ENCODE measurements at places on chromosomes 6 and 20.

- no peak for DNase-seq
- H3K27ac ChIP-seq, result no peak overlapping the region
- no peaks in the 10 kb centered on the region for H3K27me3 ChIP-seq
- no peak overlapping the region for H3K4me3 ChIP-seq
- H3K4me1 ChIP-seq, result no peaks in the 10 kb centered on the region
- peaks cover 2% of the 10 kb centered on the region for H3K36me3 ChIP-seq
Measured at GRCh38 chr6:15751721-15752350, 89.0 kb upstream of the DTNBP1 start.

DNA sequence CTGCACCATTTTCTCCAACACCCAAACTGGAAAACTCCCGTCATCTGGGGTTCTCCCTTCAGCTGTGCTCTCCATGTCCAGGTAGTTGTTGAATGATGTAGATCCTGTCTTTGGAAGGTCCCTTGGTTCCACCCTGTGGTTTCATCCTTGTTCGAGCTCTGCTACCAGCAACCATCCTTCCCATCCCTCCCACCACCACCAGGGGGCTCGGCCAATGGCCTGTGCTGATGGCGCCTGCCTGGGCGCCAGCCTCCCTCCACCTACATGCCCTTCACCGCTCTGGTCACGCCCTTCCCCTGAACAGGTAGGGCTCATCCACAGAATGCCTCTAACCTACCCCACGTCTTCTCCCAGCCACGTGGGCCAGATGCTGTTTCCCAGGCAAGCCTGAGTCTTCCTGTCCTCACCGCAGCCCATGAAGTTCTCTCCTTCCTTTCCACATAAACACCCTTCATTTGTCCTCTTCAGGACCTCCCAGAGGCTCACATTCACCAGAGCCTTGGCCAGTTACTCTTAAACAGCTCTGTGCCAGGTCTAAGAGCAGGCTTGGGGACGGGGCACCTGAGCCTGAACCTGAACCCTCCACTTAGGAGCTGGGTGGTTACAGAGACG, 75.1 kb upstream of the DUSP22 start:
- no peaks in the 10 kb centered on the region for H3K27me3 ChIP-seq
- peak overlapping the region; percentile 5 for H3K4me3 ChIP-seq
- peaks cover 46% of the 10 kb centered on the region for H3K4me1 ChIP-seq
- peaks cover 5% of the 10 kb centered on the region for H3K36me3 ChIP-seq
- DNase-seq, result no peak
- no peak overlapping the region for H3K27ac ChIP-seq

DNA sequence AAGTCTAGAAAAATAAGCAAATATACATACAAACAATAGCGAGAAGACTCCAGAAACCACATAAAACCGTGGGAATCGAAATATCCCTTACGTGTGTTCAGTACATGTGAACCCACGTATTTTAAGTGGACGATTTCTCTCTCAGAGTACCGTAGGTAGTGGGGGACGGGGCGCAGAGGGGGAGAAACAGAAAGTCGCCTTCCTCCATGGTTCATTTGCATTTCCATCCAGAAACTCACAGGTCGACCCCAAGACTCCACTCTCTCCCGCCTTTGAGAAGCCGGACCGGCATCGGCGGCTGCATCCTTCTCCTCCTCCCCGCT, 538 bp upstream of the ENPP1 start:
- peak overlapping the region; percentile 84 for H3K4me3 ChIP-seq
- H3K36me3 ChIP-seq, result peaks cover 8% of the 10 kb centered on the region
- DNase-seq, result no peak
- no peak overlapping the region for H3K27ac ChIP-seq
- H3K27me3 ChIP-seq, result peaks cover 7% of the 10 kb centered on the region

- H3K27ac ChIP-seq, result peak overlapping the region; percentile 50
- DNase-seq, result no peak
- H3K4me1 ChIP-seq, result peaks cover 14% of the 10 kb centered on the region
- H3K4me3 ChIP-seq, result no peak overlapping the region
- H3K27me3 ChIP-seq, result no peaks in the 10 kb centered on the region
Measured at GRCh38 chr20:5545455-5545854, 204.7 kb upstream of the SHLD1 start.

DNA sequence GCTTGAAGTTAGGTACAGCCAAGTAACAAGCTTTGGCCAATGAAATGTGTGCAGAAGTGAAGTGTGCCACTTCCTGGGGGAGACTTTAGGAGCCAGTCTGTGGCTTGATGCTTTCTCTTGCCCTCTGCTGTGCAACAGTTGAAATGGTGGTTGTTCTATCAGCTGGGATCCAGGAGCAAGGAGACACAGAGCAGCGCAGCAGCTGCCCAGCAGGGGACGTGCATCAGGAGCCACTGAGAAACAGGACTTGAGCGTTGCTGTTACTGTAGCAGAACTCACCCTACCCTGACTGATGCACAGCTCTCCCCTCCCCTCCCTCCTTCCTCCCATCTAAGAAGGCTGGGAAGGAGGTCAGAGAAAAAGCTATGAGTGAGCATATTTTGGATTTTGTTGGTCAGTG, 18.9 kb upstream of the CCN5 start:
- DNase-seq, result no peak
- H3K4me3 ChIP-seq, result no peak overlapping the region
- H3K27ac ChIP-seq, result no peak overlapping the region
- no peaks in the 10 kb centered on the region for H3K4me1 ChIP-seq

DNA sequence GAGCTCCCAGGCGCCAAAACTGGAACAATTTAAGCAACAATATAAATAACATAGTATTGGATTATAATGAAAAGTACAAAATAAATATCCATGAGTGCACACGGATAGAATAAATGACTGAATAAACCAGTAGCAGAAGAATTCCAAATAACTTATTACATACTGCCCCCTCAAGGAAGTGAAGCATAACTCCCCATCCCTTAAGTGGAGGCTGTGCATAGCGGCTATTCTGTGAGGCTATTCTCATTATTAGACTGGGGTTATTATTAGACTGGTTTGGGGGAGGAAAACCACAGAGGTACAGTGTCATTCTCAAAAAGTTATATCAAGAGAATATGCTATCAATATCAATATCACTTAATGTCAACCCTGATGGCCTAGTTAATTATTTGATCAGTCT, 94.4 kb upstream of the SIRPA start:
- peaks cover 5% of the 10 kb centered on the region for H3K4me1 ChIP-seq
- peaks cover 78% of the 10 kb centered on the region for H3K27me3 ChIP-seq
- no peaks in the 10 kb centered on the region for H3K36me3 ChIP-seq
- no peak overlapping the region for H3K4me3 ChIP-seq
- no peak overlapping the region for H3K27ac ChIP-seq

DNA sequence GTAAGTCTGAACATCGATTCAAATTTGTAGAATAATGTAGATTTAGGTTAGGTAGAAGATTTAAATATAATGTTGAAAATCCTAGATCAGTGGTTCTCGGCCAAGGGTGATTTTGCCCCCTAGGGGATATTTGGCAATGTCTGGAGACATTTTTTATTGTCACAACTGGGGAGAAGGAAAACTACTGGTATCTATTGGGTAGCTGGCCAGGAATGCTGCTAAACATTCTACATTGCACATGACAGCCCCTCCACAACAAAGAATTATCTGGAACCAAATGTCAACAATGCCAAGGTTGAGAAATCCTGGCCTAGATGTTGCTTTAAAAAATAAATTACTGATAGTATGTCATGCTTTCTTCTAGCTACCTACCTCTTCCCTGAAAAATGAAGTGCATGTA, 76.1 kb downstream of the HIVEP2 start:
- peaks cover 7% of the 10 kb centered on the region for H3K36me3 ChIP-seq
- no peak overlapping the region for H3K27ac ChIP-seq
- peaks cover 89% of the 10 kb centered on the region for H3K4me1 ChIP-seq
- DNase-seq, result no peak
- H3K27me3 ChIP-seq, result no peaks in the 10 kb centered on the region

DNA sequence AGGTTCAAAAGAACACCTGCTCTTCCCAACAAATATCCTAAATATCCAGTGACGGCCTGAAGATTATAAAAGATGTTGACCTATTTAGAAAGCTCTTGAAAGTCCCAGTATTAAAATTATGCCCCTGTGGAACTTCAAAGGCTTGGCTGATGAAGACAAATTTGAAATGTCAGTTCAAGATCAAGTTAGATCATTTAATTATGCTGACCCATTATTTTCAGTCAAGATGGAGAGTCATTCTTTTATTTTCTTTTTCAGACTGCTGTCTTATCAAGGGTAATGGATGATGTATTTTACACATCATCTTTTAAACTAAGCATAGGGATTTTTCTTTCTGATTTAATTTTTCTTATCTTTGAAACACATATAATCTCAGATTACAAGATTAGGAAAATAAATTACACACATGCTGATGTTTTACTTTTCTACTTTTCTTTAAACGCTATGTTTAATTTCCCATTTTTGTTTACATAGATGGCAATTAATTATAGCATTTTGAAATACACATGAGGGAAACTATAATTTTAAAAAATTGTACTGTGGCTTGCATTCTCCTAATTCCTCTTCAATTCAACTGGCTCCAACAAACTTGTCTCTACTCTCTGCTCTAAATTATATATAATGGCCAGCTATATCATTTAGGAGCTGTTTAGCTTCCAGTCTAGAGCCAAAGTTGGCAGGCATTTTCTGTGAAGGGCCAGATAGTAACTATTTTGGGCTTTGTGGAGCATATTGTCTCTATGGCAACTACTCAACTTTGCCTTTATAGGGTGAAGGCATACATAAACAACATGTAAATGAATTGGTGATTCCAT, 123.7 kb downstream of the RCAN2 start:
- no peaks in the 10 kb centered on the region for H3K4me1 ChIP-seq
- H3K36me3 ChIP-seq, result no peaks in the 10 kb centered on the region
- H3K4me3 ChIP-seq, result no peak overlapping the region
- no peaks in the 10 kb centered on the region for H3K27me3 ChIP-seq
- H3K27ac ChIP-seq, result no peak overlapping the region

- peaks cover 6% of the 10 kb centered on the region for H3K36me3 ChIP-seq
- H3K4me1 ChIP-seq, result peaks cover 21% of the 10 kb centered on the region
- H3K27ac ChIP-seq, result peak overlapping the region; percentile 94
- no peak overlapping the region for H3K4me3 ChIP-seq
- no peak for DNase-seq
- no peaks in the 10 kb centered on the region for H3K27me3 ChIP-seq
Measured at GRCh38 chr20:5080384-5080877, 39.3 kb downstream of the PCNA start.

DNA sequence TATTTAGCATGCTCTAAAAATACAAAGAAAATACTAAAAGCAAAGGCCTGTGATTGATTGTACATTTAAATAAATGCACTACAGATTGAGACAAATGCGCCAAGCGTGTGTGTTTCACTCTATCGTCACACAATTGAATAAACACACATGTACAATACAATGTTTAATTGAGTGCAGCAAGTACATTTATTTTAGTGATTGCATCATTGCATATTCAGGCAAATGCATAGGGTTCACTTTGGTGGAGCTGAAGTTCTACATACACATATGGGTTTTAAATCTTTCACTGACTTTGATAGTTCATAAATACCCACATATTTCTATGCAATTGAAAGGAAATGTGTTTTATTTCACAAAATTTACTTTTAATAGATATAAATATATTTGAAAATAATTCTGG, 750.6 kb upstream of the MMS22L start:
- no peaks in the 10 kb centered on the region for H3K36me3 ChIP-seq
- H3K27me3 ChIP-seq, result no peaks in the 10 kb centered on the region
- H3K4me1 ChIP-seq, result no peaks in the 10 kb centered on the region
- no peak overlapping the region for H3K4me3 ChIP-seq
- no peak for DNase-seq

GRCh38 chr6:115004204-115004603, 661.4 kb upstream of the HS3ST5 start:
- no peaks in the 10 kb centered on the region for H3K36me3 ChIP-seq
- no peak overlapping the region for H3K4me3 ChIP-seq
- H3K27ac ChIP-seq, result no peak overlapping the region
- no peaks in the 10 kb centered on the region for H3K27me3 ChIP-seq

GRCh38 chr6:131015630-131016263, 47.3 kb downstream of the EPB41L2 start:
- no peaks in the 10 kb centered on the region for H3K36me3 ChIP-seq
- no peaks in the 10 kb centered on the region for H3K27me3 ChIP-seq
- no peak overlapping the region for H3K27ac ChIP-seq
- DNase-seq, result no peak
- H3K4me3 ChIP-seq, result no peak overlapping the region
- no peaks in the 10 kb centered on the region for H3K4me1 ChIP-seq

- no peak for DNase-seq
- peaks cover 25% of the 10 kb centered on the region for H3K4me1 ChIP-seq
- peak overlapping the region; percentile 99 for H3K4me3 ChIP-seq
Measured at GRCh38 chr6:100881707-100882040, 545 bp upstream of the ASCC3 start.

DNA sequence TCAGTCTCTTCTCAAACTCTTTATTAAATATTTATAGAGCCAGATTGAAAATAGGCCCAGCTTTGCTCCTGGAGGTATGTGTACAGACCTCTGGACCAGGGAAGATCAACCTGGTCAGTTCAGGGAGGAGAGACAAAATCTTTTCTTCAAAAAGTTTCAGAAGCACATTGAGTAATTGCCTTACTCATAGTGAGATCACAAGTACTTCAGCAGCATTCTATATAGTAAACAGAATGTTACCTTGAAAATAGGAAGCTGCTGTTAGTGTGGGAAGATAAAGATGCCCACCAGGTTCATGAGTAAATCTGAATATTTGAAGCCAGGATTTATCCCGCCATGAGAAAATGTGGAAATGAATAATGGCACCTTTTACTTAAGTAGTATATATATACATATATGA, 665.9 kb upstream of the CITED2 start:
- no peak overlapping the region for H3K27ac ChIP-seq
- H3K4me1 ChIP-seq, result no peaks in the 10 kb centered on the region
- no peak for DNase-seq
- H3K27me3 ChIP-seq, result peaks cover 6% of the 10 kb centered on the region
- no peaks in the 10 kb centered on the region for H3K36me3 ChIP-seq

GRCh38 chr6:8939615-8940014, 504.3 kb upstream of the SLC35B3 start:
- no peak overlapping the region for H3K27ac ChIP-seq
- DNase-seq, result no peak
- H3K27me3 ChIP-seq, result no peaks in the 10 kb centered on the region

GRCh38 chr6:5442916-5443315, 181.6 kb downstream of the FARS2 start:
- peaks cover 19% of the 10 kb centered on the region for H3K4me1 ChIP-seq
- peaks cover 5% of the 10 kb centered on the region for H3K36me3 ChIP-seq
- DNase-seq, result no peak

GRCh38 chr6:138863321-138863720, 67.4 kb downstream of the ECT2L start:
- H3K4me1 ChIP-seq, result no peaks in the 10 kb centered on the region
- H3K4me3 ChIP-seq, result no peak overlapping the region
- no peak overlapping the region for H3K27ac ChIP-seq
- peaks cover 23% of the 10 kb centered on the region for H3K27me3 ChIP-seq

- peaks cover 21% of the 10 kb centered on the region for H3K27me3 ChIP-seq
- H3K4me3 ChIP-seq, result no peak overlapping the region
- no peak for DNase-seq
- no peak overlapping the region for H3K27ac ChIP-seq
Measured at GRCh38 chr6:21342501-21342900, 251.1 kb upstream of the SOX4 start.

- H3K36me3 ChIP-seq, result peaks cover 20% of the 10 kb centered on the region
- peaks cover 36% of the 10 kb centered on the region for H3K4me1 ChIP-seq
- peak; percentile 43 for DNase-seq
- no peaks in the 10 kb centered on the region for H3K27me3 ChIP-seq
- peak overlapping the region; percentile 93 for H3K27ac ChIP-seq
Measured at GRCh38 chr6:27138837-27139755, 108.4 kb upstream of the PRSS16 start.
